ENCODE measurements at places on chromosomes 16 and 17. TPM values are rescaled to one million over a fixed set of nuclear protein-coding genes. Genes with fewer than 3 reads are reported as not detected.

DNA sequence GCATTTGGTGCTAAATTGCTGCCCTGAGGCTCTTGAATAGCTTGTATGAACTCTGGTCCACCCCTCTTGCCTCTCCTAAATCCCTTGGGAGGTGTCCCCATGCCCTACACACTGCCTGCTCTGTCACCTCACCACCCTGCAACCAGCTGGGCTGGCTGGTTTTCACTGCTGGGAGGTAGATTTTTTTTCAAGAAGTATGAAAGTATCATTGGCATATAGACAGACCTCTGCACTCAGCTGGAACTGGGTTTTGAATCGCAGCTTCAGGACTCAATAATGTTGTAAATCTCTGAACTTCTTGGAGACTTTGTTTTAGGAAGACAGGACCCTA is 184.9 kb downstream of the MSI2 start:
- no peak for DNase-seq

DNA sequence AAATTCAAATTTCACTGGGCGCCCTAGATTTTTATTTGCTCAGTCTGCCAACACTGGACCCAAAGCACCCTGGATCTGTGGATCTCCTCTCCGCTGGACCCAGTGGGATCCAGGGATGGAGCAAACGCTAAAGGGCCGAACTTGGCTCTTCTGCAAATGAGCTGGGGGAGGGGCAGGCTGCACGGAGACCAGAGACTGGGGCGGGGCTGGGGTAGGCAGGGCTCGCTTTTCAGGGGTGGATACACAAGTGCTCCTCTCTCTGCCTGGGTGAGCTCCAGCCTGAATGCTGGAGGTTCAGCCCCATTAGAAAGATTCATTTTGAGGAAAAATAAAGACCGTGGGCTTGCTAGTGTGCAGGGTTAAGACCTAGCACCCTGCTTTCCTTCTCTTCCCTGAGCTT is 8.9 kb downstream of the CBX4 start:
- DNase-seq: no peak

GRCh38 chr16:1991135-1991551 is 1.4 kb downstream of the SYNGR3 start:
- no peak for DNase-seq

- DNase-seq: no peak
Observed at GRCh38 chr17:77107506-77108433, 33.0 kb upstream of the SEC14L1 start.

GRCh38 chr16:81551821-81552304 is 107.3 kb downstream of the CMIP start:
- DNase-seq: peak; percentile 49

DNA sequence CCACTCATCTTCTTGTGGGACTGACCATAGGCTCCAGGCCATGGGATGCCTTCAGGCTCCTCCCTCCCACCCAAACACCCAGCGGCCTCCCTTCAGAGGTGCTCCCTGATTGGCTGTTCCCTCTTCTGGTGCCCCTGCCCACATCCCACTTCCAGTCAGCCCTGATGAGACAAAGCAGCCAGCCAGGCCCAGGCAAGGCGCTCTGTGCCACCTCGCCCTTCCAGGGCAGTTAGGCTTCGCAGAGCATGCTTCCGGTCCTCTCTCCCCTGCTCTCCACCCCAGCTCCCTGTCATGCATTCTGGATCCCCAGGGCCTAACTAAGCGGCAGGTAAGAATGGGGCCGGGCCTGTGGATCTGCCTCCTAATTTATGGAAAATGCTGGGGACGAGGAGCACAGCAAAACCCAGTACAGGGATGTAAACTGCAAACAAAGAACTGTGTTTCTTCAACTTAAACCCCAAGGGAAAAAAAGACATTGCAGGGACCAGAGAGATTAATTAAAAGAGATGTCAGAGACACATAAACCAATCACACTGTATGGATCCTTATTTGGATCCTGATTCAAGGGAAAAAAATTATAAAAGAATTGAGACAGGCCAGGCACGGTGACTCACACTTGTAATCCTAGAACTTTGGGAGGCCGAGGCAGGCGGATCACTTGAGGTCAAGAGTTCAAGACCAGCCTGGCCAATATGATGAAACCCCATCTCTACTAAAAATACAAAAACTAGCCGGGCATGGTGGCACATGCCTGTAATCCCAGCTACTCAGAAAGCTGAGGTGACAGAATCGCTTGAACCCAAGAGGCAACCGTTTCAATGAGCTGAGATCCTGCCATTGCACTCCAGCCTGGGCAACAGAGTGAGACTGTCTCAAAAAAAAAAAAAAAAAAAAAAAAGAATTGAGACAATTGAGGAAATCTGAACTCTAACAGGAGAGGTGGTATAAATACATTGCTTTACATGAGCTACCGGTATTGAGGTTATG is 26.0 kb downstream of the ZDHHC7 start:
- DNase-seq: no peak

GRCh38 chr17:49294122-49294521 is 63.5 kb upstream of the PHOSPHO1 start:
- no peak for DNase-seq

- no peak for DNase-seq
Observed at GRCh38 chr16:48075398-48075797, 80.4 kb downstream of the ABCC12 start.

GRCh38 chr17:17035490-17035889 is 6.8 kb upstream of the MPRIP start:
- DNase-seq: no peak

DNA sequence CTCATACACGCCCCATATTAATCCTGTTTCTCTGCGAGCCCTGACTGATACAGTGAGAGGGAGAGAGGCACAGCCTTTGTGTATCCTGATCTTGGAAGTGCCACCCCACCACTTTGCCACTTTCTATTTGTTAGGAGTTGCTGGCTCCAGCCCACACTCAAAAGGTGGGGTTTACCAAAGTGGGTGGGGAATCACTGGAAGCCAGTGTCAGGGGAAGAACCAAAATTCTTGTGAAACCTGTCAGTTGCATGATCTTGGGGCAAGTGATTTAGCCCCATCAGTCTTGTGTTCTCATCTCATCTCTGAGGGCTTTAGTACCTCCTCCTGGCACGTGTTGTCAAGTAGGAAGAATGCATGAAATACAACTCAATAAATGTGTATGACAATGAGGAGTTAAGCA is 119.5 kb downstream of the SOX9 start:
- no peak for DNase-seq

- DNase-seq: no peak
Observed at GRCh38 chr16:78246559-78246958, 147.1 kb downstream of the WWOX start.

DNA sequence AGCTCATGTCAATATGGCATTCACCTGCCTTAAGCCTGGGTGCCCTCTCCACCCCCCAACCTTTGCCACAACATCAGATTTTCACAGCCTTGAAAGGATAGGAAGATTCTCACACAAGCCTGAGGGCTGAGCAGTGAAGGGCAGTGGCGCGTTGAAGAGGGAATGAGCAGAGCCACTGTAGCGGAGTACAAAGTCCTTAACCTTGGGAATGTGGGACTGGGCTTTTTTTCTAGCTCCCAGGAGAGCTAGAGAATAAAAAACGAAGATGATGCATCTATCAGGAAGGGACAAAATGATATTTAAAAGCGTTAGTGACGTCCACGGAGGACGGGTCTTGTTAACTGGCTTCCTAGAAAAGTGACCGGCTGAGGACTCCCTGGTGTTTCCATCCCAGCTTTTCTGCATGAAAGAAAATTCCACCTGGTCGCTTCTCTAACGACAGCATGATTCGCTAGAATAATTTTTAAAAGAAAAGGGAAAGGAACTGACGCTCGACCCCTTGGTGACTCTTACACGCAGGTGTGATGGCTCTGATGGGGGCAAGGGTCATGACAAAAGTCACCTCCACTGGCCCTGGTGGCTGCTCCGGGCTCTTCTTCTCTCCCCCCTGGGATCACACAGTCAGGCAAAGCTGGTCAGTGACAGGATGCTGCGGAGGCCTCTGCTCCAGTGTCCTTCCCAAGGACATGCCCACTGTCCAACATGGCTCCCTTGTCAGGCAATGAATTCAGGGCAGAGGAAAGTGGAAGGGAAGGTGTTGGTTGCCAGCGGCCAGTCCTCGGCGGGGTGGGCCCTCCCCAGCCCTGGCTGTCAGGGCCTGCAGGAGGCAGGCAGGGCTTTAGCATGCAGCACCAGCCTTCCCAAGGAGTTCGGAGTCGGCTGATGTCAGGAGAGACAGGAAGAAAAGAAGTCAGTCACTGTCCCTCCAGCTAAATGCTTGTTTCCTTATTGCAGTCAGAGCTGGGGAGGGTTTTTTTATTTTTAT is 58.4 kb upstream of the IRX3 start:
- DNase-seq: no peak

DNA sequence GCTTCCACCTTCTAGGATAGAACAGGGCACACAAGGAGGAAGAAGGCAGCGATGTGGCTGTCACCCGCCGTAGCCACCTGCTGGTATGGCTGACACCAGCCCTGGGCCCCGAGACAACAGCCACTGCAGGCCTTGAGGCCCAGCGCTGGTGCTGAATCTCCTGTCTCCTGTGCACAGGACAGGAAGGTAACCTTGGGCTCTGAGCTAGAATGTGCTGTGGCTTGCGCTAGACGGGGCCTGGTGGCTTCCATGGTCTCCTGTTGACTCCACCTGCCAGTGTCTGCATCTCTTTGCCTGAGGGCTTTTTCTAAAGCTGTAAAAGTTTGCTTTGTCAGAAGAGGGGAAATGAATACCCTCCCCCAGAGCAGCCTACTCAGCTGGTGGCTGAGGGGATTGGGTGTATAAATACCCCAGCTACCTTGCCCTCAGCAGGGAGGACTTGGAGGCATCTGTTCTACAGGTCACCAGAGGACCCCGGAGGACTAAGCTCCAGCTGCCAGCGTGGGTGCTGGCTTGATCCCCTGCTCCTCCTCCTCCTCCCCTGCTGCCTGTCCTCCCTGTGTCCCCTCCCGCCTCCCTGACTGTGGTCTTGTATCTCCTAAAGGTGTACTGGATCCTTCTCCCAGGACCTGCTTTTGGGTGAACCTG is 76.1 kb upstream of the SDK2 start:
- DNase-seq: no peak

DNA sequence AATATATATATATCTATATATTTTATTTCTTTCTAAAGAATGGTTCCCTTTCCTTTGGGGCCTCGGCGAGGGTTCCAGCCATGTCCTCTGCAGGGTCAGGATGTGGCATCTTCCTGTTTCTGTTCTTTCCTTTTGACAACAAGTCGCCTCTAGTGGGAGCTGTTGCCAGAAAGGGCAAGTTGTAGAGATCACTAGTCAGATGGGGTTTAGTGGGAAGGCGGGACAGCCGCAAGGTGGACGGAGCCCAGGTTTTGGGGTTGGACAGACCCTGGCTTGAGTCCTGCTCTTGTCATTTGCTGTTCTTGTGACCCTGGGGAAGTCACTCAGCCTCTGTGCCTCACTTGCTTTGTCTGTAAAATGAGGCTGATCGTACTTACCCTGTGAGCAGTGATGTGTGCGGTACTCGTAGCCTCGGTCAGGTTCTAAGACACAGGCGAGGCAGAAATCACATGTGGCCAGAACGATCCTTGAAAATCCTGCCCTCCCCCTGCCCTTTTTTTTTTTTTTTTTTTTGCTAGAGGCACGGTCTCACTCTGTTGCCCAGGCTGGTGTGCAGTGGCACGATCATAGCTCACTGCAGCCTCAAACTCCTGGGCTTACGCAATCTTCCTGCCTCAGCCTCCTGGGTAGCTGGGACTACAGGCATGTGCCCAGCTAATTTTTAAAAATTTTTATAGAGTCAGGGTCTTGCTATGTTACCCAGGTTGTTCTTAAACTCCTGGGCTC is 80.1 kb downstream of the ABCC6 start:
- no peak for DNase-seq

- no peak for DNase-seq
Observed at GRCh38 chr17:47982645-47983390, 11.9 kb downstream of the CDK5RAP3 start.

- DNase-seq: peak; percentile 52
Observed at GRCh38 chr17:73401911-73402310, 90.1 kb upstream of the CDC42EP4 start.

- DNase-seq: no peak
Observed at GRCh38 chr16:46852130-46852529, 21.1 kb upstream of the C16orf87 start.

- DNase-seq: peak; percentile 32
Observed at GRCh38 chr16:85696781-85697180, 8.0 kb upstream of the GINS2 start.

DNA sequence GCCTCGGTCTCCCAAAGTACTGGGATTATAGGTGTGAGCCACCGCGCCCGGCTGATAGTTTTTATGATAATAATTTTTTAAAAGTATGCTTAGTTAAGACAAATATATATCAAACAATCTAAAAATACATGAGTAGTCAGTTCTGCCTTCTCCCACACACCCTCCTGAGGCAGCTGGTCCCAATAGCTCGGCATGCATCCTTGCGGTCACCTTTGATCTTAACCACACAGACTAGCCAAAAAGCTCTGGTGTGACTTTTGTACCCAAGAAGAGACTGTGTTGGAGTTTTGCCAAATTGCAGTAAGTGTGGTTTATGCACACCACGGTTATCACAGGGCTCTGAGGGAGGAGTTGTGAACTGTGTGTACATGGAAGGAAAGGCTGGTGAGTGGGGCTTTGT is 25.6 kb downstream of the ATP6V0A1 start:
- no peak for DNase-seq

GRCh38 chr16:12231666-12232065 is 255.1 kb downstream of the SNX29 start:
- DNase-seq: no peak

DNA sequence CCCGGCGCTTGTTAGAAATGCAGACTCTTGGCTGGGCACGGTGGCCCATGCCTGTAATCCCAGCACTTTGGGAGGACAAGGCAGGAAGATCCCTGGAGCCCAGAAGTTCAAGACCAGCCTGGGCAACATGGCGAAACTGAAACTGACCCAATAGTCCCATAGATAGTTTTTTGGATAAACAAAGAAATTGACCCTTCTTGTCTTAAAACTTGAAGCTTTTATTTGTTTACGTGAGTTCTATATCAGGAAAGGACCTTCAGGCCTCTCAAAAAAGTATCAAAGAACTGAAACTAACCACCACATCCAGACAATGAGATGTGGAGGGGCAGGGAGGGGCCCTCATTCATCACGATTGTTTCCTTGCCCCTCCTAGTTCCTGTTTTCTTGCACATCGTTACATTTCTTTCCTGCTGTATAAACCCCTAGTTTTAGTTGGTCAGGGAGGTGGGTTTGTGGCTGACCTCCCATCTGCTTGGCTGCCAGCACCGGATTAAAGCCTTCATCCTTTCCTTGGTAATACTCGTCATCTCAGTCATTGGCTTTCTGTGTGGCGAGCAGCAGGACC is 29.9 kb upstream of the PRM1 start:
- no peak for DNase-seq

RAB40B gene
- polyA plus RNA-seq: 4.9 TPM

MSLN gene
- polyA plus RNA-seq: 116 TPM

PDILT gene
- polyA plus RNA-seq: not detected

TMEM94 gene
- 46.4 TPM for polyA plus RNA-seq

TMEM114 gene
- polyA plus RNA-seq: not detected

CRYBA1 gene
- not detected for polyA plus RNA-seq

CDH11 gene
- 32.7 TPM for polyA plus RNA-seq

KRTAP9-2 gene
- polyA plus RNA-seq: not detected

LYRM9 gene
- polyA plus RNA-seq: 7.9 TPM

Data from lung (tissue), 17 donors.